HFFc6 (cell line): ENCODE measurements at places on chromosomes 6 and 20.
A peak's percentile ranks its signal among the peaks of the same experiment; 100 is the strongest.

GRCh38 chr6:129889580-129889979, 28.5 kb upstream of the TMEM244 start:
- no peaks in the 10 kb centered on the region for H3K36me3 ChIP-seq
- peaks cover 38% of the 10 kb centered on the region for H3K4me1 ChIP-seq

GRCh38 chr6:70133246-70133645, 169.6 kb downstream of the COL9A1 start:
- H3K4me1 ChIP-seq, result no peaks in the 10 kb centered on the region
- H3K27me3 ChIP-seq, result peaks cover 3% of the 10 kb centered on the region; the same call in 1 of the 2 replicates
- H3K27ac ChIP-seq, result no peak overlapping the region

- no peak overlapping the region for H3K4me3 ChIP-seq
- peak overlapping the region; percentile 72; the same call in 1 of the 2 replicates for H3K27ac ChIP-seq
- peaks cover 5% of the 10 kb centered on the region; the same call in 1 of the 2 replicates for H3K36me3 ChIP-seq
- DNase-seq, result no peak
These were observed 67.8 kb downstream of the SCAND1 start for GRCh38 chr20:35886537-35886936.

- no peak overlapping the region for H3K4me3 ChIP-seq
- peaks cover 23% of the 10 kb centered on the region for H3K36me3 ChIP-seq
- no peak for DNase-seq
- peaks cover 56% of the 10 kb centered on the region for H3K4me1 ChIP-seq
- H3K27me3 ChIP-seq, result no peaks in the 10 kb centered on the region; the same call in none of the 2 replicates
These were observed 3.3 kb downstream of the RMND1 start for GRCh38 chr6:151448623-151449022.

DNA sequence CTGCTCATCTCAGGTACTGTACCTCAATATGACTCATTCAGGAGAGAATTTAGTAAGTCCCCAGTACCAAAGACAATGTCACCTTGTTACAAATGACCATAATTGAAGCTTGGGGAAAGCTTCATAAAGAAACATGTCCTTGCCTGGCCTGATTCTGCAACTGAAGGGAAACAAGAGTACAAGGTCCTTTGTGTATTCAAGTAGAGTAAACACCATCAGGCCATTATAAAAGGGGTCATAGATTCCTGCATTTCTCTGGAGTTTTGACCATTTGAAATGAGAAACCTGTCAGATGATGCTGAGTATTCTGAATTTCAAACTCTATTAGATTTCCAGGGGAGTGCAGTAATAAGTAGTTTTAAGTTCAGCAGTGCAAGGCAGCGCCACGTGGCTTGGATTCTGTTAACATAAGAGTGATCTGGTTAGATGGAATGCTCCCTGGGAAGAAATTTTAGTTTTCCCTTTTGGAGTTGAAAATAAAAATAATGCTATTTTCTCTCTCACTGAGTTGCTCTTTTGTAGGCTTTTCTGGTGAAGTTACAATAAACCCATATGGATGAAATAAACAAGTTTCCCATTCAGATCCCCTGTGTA, 1054.3 kb downstream of the EPHA7 start:
- DNase-seq, result no peak
- H3K4me1 ChIP-seq, result no peaks in the 10 kb centered on the region
- no peak overlapping the region for H3K27ac ChIP-seq
- H3K36me3 ChIP-seq, result no peaks in the 10 kb centered on the region
